Hematopoietic multipotent progenitor cell treated with erythropoietin and hydrocortisone succinate and interleukin-3 and kit ligand, for 17 days (in vitro differentiated cells): ENCODE measurements at places on chromosomes 4 and X.
A peak's percentile ranks its signal among the peaks of the same experiment; 100 is the strongest.

GRCh38 chrX:44267116-44267515 lies 76.4 kb downstream of the EFHC2 start:
- DNase-seq: no peak

DNA sequence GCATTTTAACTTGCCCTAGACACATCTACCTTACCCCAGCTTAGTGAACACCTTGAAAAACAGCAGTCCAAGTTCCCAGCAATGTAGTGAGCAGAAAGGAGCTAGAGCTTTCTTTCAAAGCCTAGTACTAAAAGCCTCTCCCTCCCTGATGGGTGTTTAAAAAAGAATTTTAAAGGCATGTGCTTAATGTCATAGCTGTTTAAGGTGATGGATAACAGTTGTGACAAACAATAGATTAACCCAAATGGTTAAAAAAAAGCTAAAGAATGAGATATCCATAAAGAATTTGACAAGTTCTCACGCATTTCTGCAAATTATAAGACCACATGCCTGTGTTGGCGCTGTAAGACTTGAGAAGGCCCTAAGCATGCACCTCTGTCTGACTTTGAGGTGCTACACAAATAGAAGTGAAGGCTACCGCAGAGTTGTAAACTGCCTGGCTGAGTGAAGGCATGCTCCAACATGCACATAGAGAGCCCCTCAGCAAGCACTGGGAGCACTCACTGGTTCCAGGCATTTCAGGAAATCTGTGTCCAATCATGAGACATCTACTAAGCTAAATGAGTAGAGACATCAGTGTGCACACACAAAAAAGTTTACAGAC lies 94.0 kb downstream of the PHF8 start:
- DNase-seq: no peak

DNA sequence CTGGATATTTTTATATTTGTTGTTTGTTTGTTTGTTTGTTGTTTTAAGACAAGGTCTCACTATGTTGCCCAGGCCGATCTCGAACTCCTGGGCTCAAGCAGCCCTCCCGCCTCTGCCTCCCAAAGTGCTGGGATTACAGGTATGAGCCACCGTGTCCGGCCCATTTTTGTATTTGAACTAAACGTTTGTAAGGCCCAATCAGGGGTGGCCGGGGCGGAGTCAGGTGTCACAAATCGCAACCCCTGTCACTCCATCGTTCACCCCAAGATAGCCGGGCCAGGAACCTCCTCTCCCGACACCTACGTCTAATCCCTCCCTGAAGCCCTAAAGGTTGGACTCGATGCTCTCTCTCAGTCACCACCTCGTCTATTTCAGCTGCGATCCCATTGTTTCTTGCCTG lies 722 bp upstream of the EFHC2 start:
- peak; percentile 5 for DNase-seq

DNA sequence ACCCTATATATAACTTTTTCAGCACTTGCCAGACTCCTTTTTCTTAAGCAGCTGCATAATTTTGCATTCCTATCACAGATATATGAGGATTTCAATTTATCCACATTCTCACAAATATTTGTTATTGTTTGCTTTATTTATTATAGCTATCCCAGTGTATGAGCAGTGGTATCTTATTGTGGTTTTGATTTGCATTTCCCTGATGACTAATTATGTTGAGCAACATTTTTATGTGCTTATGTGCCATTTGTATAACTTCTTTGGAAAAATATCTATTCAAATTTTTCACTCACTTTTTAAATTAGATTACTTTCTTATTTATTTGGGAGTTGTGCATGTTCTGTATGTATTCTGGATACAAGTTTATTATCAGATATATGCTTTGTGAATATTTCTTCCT lies 361.9 kb downstream of the KCTD8 start:
- DNase-seq: no peak

DNA sequence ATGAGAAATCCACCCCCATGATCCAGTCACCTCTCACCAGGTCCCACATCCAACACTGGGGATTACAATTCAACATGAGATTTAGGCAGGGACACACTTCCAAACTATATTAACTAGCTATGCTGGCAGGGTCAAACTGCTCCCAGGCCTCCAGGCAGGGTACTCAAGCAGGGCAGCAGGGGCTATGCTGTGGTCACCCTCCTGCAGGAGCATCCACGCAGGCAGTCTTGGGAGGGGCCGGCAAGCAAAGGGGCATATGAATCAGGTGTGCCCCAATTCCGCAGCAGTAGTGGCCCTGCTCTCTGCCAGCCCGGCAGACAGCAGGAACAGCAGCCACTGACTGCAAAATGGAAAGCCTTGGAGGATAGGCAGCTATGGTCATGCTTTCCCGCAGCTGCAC lies 74.6 kb upstream of the PRDX4 start:
- DNase-seq: no peak

- no peak for DNase-seq
Observed at GRCh38 chrX:38110231-38110630, 103.9 kb downstream of the SYTL5 start.

DNA sequence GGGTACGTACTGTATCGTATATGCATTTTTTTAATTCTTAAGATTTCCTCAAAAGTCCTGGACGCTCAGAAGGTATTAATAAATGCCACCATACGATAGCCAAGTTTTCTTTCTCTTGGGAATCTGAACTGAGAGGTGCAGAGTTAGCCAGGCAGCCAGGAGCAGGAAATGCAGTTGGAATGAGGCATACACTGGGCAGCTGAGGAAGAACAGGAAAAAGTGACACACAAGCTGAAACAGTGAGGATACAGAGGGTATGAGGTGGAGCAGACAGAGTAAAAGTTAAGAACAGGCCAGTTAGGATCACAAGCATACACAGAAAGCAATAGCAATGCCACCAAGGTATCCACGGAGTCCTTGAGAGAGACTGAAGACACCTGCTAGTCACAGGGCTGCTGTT lies 13.4 kb downstream of the UFSP2 start:
- no peak for DNase-seq
